ENCODE measurements at places on chromosomes 1 and 21.

DNA sequence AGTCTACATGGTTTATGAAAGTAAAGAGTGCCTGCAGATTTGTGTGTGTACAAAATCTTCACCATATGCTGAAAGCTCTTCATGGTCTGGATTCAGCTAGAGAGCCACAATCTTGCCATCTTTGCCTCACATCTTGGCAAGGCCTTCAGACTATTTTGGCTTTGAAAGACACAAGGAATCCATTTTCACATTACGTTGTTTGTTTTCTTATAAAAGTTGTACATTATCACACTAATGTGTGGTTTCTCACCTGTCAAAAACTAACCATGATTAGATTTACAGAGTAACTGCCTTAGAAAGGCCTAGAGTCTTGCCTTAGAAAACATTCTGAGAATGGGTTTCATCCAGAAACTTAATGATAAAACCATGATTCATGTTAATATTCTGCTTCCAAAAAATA is 494.6 kb downstream of the NEGR1 start:
- DNase-seq, result no peak

- DNase-seq, result no peak
Observed at GRCh38 chr1:90155721-90156487, 161.0 kb downstream of the ZNF326 start.

- no peak for DNase-seq
Observed at GRCh38 chr1:30475201-30475600, 248.2 kb downstream of the MATN1 start.

GRCh38 chr1:218345673-218346390 is 696 bp downstream of the TGFB2 start:
- peak; percentile 61 for DNase-seq

- no peak for DNase-seq
Observed at GRCh38 chr1:216310776-216311175, 112.5 kb downstream of the USH2A start.

- no peak for DNase-seq
Observed at GRCh38 chr1:167388976-167389375, 129.4 kb downstream of the CD247 start.

DNA sequence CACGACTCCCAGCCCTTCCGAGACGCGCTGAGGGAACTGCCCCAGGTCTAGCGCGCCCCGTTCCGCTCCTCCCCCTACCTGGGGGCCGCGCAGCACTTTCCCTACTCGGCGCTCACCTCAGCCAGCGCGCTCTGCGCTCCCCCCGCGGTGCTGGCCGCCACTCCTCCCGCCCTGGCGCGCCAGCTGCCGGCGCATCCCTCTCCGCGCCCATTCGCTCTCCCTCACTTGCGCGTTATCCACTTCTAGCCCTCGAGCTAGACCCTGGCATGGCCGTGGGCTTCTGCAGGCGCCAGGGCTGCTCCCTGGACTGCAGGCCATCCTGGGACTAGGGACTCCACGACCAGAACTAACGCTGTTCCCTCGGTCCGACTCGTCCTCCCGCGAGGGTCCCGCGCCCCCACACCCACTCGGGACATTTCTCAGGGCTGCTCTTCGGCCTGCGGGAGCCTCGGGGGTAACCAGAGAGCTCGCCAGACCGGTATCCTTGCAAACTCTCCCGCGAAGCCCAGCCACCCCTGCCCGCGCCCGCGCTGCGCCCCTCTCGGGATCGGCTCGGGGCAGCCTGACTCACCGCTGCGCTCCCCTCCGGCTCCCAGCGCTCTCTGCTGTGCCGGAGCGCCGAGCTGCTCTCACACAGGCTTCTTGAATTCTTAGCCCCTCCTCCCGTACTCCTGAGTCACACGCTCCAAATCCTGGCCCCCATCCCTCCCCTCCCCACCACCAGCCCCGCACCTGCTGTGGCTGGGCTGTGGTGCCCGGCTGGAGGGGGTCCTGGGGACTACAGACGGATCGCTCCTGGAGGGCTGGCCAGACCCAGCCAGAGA is at the start of gene NGF:
TSS of gene NGF (minus strand) at position 617 of the 824 bp plus-strand sequence. CDS start 51,454 bp downstream, outside the sequence.
- peak; percentile 16 for DNase-seq

GRCh38 chr1:1616838-1617237 is 1.5 kb downstream of the MIB2 start:
- DNase-seq, result no peak

GRCh38 chr1:244354810-244355278 is 96.9 kb downstream of the ADSS2 start:
- no peak for DNase-seq

GRCh38 chr1:157725221-157725577 is 24.6 kb upstream of the FCRL3 start:
- no peak for DNase-seq

DNA sequence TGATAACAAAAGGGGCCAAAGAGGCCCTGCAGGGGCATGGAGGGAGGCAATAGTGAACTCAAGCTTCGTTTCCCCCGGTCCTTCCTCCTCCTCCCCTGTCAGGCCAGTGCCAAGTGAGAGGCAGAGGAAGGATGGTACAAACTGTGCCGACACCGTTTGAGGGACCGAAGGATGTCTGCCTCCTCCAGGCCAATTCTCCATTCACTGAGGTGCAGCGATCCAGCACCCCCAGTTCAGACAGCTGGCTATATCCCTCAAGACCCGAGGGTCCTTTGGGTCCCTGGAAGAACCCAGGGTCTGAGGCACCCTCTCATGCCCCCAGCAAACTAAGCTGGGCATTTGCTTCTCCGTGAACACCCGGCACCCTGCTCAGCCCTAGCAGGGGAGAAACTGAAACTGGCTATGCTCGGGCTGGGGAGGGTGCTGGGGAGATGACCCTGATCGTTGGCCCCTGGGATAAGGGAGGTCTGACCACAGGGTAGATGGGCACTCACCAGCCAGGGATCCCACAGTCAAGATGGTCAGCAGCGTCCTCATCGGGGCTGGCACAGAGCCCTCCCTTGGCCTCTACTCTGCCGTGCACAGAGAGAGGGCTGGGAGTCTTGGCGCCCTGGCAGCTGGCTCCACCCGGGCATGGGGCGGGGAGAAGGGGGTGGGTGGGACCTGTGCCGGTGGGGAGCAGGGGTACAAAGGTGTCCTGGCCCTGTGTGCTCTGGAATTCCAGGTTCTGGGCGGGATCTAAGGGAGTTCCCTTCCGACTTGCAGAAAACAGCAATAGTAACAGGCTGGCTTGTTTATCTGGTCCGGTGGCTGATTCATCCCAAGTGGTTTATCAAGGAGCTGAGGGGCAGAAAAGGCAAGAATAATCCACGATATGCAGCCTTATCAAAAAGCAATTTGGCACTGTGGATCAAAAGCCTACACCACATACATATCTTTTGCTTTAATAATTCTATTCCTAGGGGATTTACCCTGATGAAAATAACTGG is at the start of gene IL22RA1:
TSS of gene IL22RA1 (minus strand) at position 595 of the 989 bp plus-strand sequence. CDS start at position 537, 58 bp downstream.
- DNase-seq, result no peak

- DNase-seq, result no peak
Observed at GRCh38 chr1:114524944-114525343, 13.9 kb upstream of the TRIM33 start.

GRCh38 chr1:206802401-206802800 is 30.1 kb upstream of the IL10 start:
- no peak for DNase-seq

DNA sequence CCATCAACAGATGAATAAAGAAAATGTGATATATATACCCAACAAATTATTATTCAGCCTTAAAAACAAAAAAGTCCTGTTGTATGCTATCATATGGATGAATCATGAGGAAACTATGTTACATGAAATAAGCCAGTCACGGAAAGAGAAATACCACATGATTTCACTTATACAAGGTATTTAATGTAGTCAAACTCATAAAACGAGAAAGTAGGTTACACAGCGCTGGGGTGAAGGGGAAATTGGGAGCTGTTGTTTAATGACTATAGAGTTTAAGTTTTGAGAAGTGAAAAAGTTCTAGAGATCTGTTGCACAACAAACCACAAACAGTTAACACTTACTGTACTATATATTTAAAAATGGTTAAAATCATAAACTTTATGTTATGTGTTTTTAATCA is 58.5 kb downstream of the SLC25A24 start:
- no peak for DNase-seq

- no peak for DNase-seq
Observed at GRCh38 chr1:206925106-206925736, 3.5 kb upstream of the FCMR start.

GRCh38 chr1:104787866-104788510 is 1038.3 kb downstream of the AMY1C start:
- DNase-seq, result peak; percentile 51

GRCh38 chr21:46250146-46250725 is 21.7 kb upstream of the LSS start:
- no peak for DNase-seq

GRCh38 chr1:25782608-25783201 is 17.3 kb upstream of the SELENON start:
- no peak for DNase-seq

DNA sequence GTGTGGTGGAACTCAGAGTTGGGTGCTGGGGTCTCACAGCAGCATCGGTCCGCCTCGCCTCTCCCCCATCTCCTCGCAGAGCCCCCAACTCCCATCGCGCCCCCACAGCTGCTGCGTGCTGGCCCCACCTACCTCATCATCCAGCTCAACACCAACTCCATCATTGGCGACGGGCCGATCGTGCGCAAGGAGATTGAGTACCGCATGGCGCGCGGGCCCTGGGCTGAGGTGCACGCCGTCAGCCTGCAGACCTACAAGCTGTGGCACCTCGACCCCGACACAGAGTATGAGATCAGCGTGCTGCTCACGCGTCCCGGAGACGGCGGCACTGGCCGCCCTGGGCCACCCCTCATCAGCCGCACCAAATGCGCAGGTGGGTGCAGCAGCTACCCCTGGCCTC is 24.2 kb downstream of the PTPRU start:
- no peak for DNase-seq

DNA sequence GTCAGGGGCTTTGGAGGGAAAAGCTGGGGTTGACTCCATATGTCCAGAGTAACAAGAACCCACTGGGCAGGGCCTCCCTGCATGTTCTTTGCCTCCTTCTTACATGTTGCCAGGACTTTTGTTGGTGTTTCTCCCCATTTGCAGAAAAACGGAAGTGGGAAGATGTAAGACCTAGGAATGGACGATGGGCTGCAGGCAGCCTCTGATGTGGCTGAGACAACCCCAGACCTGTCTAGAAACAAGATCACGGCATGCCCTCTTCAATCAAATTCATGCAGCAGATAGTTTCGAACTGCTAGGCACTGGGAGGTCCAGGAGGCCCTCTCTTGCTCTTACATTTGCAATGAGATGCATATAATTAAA is 3.4 kb downstream of the FAM43B start:
- DNase-seq, result no peak

DNA sequence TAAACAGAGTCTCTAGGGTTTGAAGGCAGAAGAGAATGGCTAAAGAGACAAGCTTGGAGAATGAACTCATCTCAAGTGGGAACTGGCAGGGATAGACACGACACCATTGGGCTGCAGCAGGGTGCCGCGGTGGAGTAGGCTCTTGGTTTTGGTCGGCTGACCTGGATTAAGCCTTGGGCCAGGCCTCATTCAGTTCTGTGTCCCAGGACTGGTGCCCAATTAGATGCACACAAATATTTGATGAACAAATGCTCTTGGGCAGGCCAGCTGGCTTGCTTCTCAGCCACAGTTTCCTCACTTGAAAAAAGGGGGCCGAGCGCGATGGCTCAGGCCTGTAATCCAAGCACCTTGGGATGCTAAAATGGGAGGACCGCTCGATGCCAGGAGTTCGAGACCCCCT is 53.4 kb upstream of the CITED4 start:
- DNase-seq, result no peak

DNA sequence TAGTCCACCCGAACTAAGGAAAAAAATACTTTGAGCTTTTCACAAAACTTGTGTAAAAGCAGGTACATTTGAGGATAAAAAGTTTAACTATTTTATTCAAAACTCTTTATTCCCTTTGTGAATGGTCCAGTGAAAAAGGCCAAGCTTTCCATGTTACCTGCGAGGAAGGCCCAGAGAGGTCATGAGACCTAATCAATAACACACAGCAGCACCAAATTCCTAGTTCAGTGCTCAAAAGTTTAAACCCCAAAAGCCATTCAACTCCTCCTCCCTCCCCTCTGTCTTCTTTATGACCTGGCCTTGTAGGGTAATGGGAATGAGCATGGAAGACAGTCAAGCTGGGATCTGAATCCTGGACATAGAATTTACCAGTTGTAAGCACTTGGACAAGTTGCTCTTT is 151.9 kb upstream of the FGGY start:
- no peak for DNase-seq

DNA sequence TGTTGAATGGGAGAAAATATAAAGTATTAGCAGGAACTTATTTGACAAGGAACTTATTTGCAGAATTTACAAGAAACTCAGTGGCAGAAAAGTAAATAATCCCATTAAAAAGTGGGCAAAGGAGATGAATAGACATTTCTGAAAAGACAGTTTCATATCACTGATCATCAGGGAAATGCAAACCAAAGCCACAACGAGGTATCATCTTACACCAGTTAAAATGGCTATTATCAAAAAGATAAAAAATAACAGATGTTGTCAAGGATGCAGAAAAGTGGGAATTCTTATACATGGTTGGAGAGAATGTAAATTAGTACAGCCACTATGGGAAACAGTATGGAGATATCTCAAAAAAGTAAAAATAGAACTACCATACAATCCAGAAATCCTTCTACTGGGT is 61.0 kb downstream of the SYT14 start:
- no peak for DNase-seq

DNA sequence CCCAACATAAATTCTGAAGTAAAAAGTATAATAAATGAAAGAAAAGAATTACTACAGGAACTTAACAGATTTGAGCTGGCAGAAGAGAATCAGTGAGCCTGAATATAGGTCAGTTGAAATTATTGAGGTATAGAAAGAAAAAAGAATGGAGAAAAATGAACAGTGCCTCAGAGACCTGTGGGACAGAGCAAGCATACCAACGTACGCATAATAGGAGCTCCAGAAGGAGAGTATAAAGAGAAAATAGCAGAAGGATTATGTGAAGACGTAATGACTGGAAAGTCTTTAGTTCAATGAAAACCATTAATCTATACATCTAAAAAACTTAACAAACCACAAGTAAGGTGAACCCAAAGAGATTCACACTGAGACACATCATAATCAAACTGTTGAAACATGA is 261.8 kb downstream of the DYRK1A start:
- no peak for DNase-seq

- no peak for DNase-seq
Observed at GRCh38 chr1:31768939-31769704, 5.0 kb upstream of the ADGRB2 start.

DNA sequence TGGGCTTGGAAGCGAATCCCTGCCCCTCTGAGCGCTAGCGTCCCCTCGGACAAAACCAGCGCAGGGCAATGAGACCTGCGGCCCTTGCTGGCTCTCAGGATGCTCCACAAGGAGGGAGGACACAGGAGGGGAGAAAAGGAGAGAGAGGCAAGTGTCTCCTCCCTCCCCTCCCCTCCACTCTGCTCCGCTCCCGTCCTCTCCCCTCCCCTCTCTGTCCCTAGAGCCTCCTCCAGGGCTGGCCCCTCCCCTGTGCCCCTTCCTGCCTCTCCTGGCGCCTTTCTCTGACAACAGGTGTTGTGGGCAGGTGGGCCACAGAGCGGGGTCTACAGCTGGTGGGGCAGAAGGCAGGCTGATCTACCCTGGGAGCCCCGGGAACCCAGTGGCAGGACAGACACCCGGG is 35.2 kb downstream of the TP73 start:
- DNase-seq, result no peak

GRCh38 chr1:85054664-85055063 is 6.4 kb upstream of the MCOLN3 start:
- no peak for DNase-seq

GRCh38 chr1:5444396-5444795 is 547.8 kb downstream of the NPHP4 start:
- DNase-seq, result no peak

GRCh38 chr1:10186331-10187025 is 23.9 kb upstream of the KIF1B start:
- DNase-seq, result no peak
